A549 treated with Mapracorat at 1 μM for 4 hours (cell line): ENCODE measurements at places on chromosomes 5 and 9. TPM values are rescaled to one million over a fixed set of nuclear protein-coding genes. Genes with fewer than 3 reads are reported as not detected.

Gene INSL4
- 13.9 to 20.2 TPM (median 15.8 TPM) in 5 replicates for total RNA-seq

Gene SVEP1
- 1.4 to 2.0 TPM (median 1.9 TPM) in 5 replicates for total RNA-seq

Gene SPATA31A3
- not detected in 5 replicates for total RNA-seq

Gene PCDHA10
- total RNA-seq: 0.01 to 0.06 TPM (median 0.03 TPM) in 4 of 5 replicates, not detected in the other

Gene NUDCD2
- total RNA-seq: 33.3 to 34.8 TPM (median 33.9 TPM) in 5 replicates

Gene TRIM36
- 1.5 to 2.4 TPM (median 2.3 TPM) in 5 replicates for total RNA-seq

Gene PCDHA8
- total RNA-seq: 0.05 to 0.07 TPM (median 0.06 TPM) in 4 of 5 replicates, not detected in the other

Gene MAMDC4
- total RNA-seq: 1.6 to 5.3 TPM (median 3.7 TPM) in 5 replicates

Gene ADRB2
- 0.92 to 1.4 TPM (median 0.93 TPM) in 5 replicates for total RNA-seq

Gene GMCL2
- not detected in 5 replicates for total RNA-seq

Gene C9orf57
- not detected in 5 replicates for total RNA-seq

Gene NTRK2
- total RNA-seq: 0.02 to 0.04 TPM in 2 of 5 replicates, not detected in the others

Gene FYB1
- total RNA-seq: 10.3 to 15.1 TPM (median 12.8 TPM) in 5 replicates

Gene IL4
- not detected in 5 replicates for total RNA-seq

Gene LECT2
- not detected in 5 replicates for total RNA-seq

Gene NR6A1
- 1.5 to 2.1 TPM (median 1.8 TPM) in 5 replicates for total RNA-seq

Gene MARCOL
- not detected in 5 replicates for total RNA-seq

Gene SLC36A1
- total RNA-seq: 7.7 to 10.3 TPM (median 8.5 TPM) in 5 replicates

Gene SOHLH1
- not detected in 5 replicates for total RNA-seq

Gene LURAP1L
- 20.8 to 29.7 TPM (median 27.5 TPM) in 5 replicates for total RNA-seq

Gene CYSRT1
- total RNA-seq: 2.5 to 5.4 TPM (median 4.8 TPM) in 5 replicates

Gene VCAN
- 8.1 to 13.7 TPM (median 10.5 TPM) in 5 replicates for total RNA-seq

Gene ZNF169
- total RNA-seq: 1.3 to 1.8 TPM (median 1.7 TPM) in 5 replicates

Gene SPATA31C1
- total RNA-seq: not detected in 5 replicates

Gene SOX30
- total RNA-seq: not detected in 5 replicates

Gene FOXD4L4
- 0.08 TPM in 1 of 5 replicates, not detected in the others for total RNA-seq

Gene C5orf58
- not detected in 5 replicates for total RNA-seq
